Stimulated activated CD8-positive, alpha-beta memory T cell treated with anti-CD3 and anti-CD28 coated beads, Interleukin-12 subunit alpha, Interleukin-12 subunit beta, amount 100 ng/mL, for 4 hours (primary cell): ENCODE measurements at places on chromosomes 2 and 18.

- no peak for DNase-seq
Observed at GRCh38 chr2:231890896-231891513, 35.2 kb downstream of the NPPC start.

- no peak for DNase-seq
Observed at GRCh38 chr2:27051902-27052645, 606 bp downstream of the AGBL5 start.

GRCh38 chr18:40063488-40063887, 1891.5 kb upstream of the PIK3C3 start:
- no peak for DNase-seq

GRCh38 chr2:72389447-72389846, 241.8 kb upstream of the CYP26B1 start:
- DNase-seq, result no peak

- DNase-seq, result no peak
Observed at GRCh38 chr2:224884188-224884587, 158.1 kb downstream of the DOCK10 start.

- DNase-seq, result no peak
Observed at GRCh38 chr18:36993068-36993467, 164.1 kb downstream of the KIAA1328 start.

DNA sequence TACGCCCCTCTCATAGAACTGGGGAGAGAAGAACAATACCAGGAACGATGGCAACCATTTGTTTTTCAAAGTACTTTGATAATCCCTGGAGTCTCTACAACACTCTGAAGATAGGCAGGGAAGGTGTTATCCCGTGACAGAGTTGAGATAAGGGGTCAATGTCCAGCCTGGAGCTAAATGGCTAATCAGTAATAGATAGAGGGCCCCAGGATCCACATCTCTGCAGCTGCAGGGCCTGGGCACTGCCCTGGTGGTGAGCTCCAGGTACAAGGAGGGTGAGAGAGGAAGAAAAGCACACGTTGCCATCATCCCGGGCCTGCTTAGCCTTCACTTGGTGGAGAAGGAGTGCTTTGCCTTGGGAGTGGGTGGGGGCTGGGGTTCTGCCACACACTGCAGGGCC, 260.6 kb downstream of the PRKCE start:
- no peak for DNase-seq

DNA sequence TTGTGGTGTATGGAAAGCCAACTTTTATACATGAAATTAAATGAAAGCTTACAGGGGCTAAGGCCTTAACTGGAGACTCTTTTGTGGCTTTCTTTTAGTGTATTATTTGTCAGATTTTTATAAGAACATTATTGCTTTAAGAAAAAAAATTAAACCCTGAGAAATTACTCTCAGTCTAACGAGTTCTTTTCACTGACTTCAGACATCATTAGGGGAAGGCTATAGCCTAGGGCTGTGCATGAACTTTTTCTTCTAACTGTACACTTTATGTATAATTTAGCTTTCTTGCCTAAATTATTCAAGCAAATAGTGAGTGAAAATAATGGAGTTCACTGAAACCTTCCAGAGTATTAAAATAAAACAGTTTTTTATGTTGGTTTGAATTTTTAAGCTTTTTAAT, 151.1 kb upstream of the MEIS1 start:
- DNase-seq, result no peak

- DNase-seq, result no peak
Observed at GRCh38 chr2:39386064-39386463, 51.0 kb downstream of the MAP4K3 start.

- no peak for DNase-seq
Observed at GRCh38 chr2:144518748-144519596, 947 bp downstream of the ZEB2 start.

DNA sequence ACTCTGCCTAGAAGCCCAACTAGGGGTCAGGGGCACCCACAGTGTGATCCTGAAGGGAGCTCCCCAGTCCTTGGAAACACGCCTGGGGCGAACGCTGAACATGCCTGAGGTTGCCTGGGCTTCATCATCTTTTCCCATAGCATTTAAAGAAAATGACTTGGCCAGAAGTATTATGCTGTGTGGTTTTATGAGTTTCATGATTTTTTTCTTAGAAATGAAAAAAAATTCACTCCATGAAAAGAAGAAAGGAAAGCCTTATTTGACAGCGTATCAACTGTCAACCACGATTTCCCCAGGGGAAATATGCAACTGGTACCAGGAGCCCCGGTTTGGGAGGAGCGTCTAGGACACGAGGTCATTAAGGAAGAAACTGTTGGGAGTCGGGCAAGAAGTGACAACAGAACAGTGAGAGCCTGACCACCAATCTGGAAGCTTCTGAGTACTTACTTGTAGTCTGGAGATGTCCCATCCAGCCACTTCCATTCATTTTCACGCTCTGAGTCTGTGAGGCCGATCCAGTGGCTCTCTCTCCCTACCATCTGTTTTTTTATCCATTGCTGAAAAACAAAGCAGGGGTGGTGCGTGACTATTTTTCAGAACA, 63.5 kb upstream of the THOC1 start:
- DNase-seq, result no peak

DNA sequence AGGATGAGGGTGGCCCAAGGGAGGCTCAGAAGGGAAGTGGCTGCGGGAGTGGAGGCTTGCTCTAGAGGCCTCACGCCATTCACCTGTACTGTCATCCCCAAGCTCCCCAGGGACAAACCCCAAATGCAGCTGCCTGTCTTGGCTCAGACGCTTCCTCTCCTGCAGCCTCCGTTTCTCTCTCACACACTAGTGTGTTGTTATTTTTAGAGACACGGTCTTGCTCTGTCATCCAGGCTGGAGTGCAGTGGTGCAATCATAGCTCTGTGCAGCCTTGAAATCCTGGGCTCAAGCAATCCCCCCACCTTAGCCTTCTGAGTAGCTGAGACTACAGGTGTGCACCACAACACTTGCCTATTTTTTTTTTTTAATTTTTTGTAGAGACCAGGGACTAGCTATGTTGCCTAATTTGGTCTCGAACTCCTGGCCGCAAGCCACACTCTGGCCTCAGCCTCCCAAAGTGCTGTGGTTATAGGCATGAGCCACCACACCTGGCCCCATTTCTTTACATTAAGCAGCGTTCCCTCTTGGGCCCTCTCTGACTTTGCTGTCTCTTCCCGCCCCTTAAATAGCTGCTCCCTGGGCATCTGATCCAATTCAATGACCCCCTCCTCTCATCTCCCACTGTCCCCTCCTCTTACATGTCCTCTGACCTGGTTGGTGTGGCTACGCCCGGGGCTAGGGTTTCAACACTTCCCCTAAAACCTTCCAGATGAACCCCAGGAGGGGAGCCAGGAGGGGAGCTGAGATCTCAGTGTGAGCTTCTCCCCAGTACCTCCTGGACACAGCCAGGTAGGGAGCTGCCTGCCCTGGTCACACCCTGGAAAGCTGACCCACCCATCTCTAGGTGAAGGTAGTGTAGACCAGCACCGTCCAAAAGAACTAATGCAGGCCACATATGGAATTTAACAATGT, 24.0 kb upstream of the LOXHD1 start:
- DNase-seq, result no peak

DNA sequence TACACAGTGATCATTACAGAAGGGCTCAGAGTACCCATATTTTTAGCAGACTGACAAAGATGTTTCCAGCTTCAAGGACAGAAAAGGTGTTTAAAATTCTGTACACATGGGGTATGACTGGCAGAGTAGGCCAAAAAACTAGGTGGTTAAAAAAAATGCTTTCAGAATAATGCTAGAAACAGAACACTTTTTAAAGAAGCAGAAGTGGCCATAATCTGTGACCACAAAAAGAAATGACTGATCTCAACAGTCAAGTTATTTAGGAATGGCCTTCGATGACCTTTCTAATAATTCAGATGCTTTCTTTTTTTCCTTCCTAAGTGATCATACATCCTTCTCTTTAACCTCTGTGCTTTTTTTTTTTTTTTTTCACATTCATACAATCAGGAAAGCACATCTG, 4.1 kb upstream of the AQP4 start:
- DNase-seq, result no peak

- DNase-seq, result no peak
Observed at GRCh38 chr2:88018909-88019308, 2.6 kb upstream of the RNU2-63P start.

DNA sequence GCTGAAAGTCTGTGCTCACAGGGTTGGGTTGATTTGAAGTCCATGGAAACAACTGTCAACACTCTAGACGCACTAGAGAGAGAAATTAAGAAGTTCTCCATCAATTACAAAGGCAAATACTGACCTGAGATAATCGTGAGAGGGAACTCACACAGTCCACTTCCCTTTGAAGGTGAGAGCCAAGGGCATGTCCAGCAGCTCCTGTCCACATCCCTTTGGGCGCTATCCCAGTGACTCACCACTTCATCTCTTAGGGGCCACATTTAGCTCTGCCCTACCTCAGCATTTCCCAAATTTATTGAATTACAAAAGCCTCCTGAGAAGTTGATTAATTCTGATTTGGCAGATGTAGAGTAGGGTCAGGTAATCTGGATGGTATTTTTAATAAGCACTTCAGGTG, 148.8 kb upstream of the MAPRE2 start:
- DNase-seq, result no peak

- DNase-seq, result no peak
Observed at GRCh38 chr18:6004119-6004518, 108.8 kb upstream of the TMEM200C start.

GRCh38 chr2:23452372-23452771, 67.4 kb downstream of the KLHL29 start:
- no peak for DNase-seq

- DNase-seq, result no peak
Observed at GRCh38 chr2:200472853-200473464, 36.9 kb downstream of the KCTD18 start.

DNA sequence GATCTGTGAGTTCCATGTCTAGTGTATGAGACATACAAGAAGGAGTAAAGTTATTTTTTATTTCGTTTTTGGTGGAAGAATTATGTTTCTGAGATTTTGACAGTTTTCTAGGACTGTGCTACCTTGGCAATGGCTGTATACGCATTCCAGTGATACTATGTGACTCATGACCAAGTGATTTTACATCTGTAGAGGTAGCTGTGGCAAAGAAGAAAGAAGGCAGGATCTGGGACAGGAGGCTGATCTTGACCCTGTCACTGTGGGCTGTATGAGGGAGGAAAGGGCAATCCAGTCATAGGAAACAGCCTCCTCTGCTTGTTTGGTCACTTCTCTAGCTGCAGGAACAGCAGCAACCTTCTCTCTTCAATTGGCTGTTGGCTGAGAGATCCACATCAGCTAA, 44.0 kb upstream of the PDCL3 start:
- DNase-seq, result no peak

- no peak for DNase-seq
Observed at GRCh38 chr2:48343571-48344440, 186.1 kb upstream of the STON1 start.

GRCh38 chr2:15069149-15069548, 436.6 kb downstream of the LRATD1 start:
- no peak for DNase-seq

- DNase-seq, result no peak
Observed at GRCh38 chr2:143974262-143974661, 545.7 kb downstream of the ZEB2 start.

DNA sequence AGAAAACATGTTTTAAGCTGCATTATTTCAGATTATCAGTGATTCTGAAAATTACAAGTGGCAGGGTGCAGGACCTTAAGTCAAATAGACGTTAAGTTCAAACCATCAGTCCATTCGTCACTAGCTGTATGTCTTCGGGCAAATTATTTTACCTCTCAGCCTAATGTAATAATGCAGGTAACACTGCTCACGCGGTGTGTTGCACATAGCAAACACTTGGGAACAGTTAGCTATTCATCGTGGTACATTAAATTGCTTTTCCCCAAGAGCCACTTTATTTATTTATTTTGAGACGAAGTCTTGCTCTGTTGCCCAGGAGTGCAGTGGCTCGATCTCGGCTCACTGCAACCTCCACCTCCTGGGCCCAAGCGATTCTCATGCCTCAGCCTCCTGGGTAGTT, 10.1 kb downstream of the MAT2A start:
- no peak for DNase-seq

DNA sequence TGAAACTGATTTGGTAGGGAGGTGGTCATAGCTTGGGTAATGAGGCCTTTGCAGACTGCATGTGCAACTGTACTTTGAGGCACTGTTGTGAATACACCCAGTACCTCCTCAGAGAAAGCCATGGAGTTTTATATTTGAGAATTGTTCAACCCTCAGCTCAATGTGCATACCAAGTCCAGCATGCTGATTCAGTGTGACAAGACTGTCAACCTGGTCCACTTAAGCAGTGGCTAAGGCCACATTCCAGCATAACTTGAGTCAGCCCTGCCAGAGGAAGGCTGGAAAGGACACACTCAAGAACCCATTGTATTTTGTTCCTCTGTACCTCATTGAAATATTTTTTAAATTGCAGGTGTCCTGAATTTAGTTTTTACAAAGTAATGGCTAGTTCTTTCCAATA, 121.8 kb upstream of the HNMT start:
- no peak for DNase-seq

DNA sequence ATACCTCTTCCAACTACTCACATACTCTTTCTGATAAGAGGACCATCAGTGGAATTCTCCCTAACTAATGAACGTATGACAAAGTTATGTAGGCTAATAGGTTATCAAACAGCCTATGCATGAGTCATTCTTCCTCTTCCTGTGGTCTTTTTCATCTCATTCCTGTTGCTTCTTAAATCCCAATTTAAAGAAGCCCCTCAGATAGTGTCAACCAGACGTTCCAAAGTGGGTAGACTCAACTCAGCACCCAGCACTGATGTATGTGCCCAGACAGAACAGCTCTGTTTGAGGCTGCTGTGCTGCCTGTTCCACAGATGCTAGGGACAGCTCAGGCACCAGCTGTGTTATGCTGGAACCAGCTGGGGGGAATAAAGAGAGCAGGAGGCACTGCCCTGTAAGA, 52.6 kb downstream of the CXCR4 start:
- no peak for DNase-seq

- DNase-seq, result no peak
Observed at GRCh38 chr2:102591491-102592045, 27.8 kb upstream of the SLC9A2 start.

DNA sequence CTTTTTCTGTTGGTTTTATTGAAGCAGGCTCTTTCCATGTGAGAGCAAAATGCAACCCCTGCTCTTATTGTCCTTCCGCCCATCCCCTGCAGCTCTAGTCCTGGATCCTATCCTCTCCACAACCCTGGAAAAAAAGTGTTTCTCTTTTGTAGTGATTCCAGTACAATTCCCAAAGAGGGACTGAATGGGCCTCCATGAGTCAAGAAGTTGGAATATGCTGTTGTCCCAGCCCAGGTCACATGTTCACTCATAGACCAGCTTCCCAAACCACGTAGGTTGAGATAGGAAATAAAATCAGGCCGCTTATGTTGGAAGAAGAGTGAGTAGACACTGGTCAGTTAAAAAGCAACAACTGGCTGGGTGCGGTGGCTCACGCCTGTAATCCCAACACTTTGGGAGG, 39.4 kb downstream of the CPO start:
- no peak for DNase-seq
